ENCODE measurements at places on chromosomes 3 and 15.
A peak's percentile ranks its signal among the peaks of the same experiment; 100 is the strongest.

- no peak for DNase-seq
These were observed 7.3 kb downstream of the FBLN2 start for GRCh38 chr3:13556207-13556606.

DNA sequence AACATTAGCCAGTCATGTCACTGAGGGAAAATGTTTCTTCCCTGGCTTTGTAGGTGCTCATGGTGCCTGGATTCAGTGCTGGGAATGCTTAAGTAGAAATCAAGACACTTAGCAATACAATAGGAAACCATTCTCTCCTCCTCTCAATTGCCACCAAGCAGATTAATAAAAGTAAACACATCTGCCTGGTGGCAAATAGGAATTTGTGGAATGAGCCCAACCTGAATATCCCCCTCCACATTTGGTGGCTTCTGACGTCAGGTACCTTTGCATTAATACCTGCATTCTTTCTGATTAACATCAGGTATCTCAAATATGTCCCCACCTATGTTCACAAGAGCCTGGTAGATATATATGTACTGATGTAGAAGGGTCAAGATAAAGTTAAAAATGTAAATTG lies 42.7 kb downstream of the PPP2R3A start:
- DNase-seq, result no peak

- peak; percentile 51 for DNase-seq
These were observed 19.1 kb downstream of the CSRNP1 start for GRCh38 chr3:39134305-39134704.

- no peak for DNase-seq
These were observed 9.3 kb upstream of the LINGO1 start for GRCh38 chr15:77641999-77642398.

- DNase-seq, result no peak
These were observed 70.7 kb downstream of the WNT5A start for GRCh38 chr3:55416331-55416821.

- no peak for DNase-seq
These were observed 25.5 kb downstream of the SPTBN5 start for GRCh38 chr15:41868321-41868720.

DNA sequence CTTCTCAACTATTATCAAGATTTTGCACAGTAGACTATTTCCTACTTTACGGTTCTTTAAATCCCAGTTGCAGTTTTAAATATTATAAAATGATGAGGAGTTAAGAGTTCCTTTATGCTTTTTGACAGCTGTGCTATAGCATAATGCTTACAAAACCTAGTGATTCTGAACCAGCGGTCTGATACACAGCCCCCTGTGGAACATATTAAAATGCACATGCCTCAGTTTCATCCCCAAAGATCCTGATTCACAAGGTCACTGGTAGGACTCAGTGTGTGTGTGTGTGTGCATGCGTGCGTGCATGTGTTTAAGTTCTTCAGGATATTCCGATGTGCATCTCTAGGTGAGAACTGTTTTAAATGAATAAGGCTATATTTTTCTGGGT lies 330.1 kb upstream of the TPM1 start:
- DNase-seq, result no peak

GRCh38 chr3:183895296-183895695 lies 10.6 kb upstream of the PARL start:
- no peak for DNase-seq

DNA sequence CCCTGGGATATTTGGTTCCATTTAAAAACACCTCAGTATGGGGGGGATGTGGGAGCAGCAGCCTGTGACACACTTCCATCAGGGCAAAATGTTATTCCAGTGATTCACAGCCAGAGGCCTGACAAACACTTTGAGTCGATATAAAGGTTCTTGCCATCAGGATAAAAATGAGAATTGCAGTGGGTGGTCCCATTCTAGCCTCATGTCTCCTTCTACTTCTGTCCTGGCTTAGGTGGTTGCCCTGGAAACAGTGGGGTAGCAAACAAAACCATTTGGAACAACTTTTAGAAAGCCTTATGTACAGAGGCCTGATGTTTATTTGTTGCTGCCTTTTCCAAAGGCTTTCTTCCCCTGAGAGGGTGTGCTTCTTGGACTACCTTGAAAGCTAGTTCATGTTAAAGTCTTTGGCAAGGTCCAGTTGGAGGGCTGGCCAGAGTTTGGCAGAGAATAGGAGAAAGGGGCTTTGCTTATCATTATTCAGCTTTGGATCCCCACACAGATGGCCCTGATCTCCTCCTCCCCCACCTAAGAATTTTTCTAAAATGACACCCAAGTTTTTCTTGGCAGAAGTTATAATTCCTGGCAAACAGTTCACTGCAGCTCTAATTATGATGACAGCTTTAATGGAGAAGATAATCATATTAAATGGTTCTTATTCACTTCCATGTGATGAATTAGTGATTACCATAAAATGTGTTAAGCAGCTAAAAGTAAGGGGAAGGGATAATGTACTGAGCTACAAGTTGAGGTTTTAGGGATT lies 84.2 kb upstream of the ZNF280D start:
- no peak for DNase-seq

DNA sequence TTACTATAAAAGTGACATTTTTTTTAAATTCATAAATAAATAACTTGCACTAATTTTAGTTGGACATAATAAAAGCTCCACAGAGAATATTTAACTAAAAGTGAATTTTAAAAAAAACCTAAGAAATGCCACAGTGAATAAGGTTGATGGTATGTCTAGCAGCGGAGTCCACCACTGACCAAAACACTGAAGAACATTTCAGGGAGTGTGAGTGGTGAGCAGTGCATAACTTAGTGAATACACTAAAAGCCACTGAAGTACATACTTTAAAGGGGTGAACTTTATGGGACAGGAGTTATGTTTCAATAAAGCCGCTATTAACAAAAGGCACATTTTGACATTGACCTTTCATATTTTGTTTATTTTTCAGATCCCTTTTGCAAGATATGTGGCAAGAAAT lies 32.3 kb downstream of the SRP14 start:
- DNase-seq, result no peak

- DNase-seq, result no peak
These were observed 405 bp upstream of the SPG21 start for GRCh38 chr15:64990168-64990470.

DNA sequence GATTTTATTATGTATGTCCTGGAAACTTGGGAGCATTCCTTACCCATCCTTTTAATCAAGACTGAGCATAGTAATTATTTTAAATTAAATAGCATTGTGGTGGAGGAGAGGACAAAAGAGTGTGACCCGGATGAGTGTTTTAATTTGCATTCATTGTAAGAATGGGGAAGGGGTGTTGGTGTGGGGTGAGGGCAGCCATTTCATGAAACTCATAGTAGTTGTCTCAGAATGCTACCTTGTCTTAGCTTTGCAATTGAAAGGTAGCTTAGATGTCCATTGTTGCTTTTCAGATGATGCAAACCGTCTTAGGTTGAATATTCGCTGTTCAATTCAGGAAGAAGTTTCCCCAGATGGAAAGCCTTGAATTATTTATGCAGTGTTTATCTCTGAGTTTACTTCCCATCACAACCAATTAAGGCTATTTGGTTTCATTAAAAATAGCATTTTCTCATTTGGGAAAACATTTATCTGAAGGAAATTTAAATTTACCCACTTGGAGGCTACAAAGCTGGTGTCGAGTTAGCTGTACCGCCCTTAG lies 328.4 kb downstream of the FEZF2 start:
- DNase-seq, result no peak

DNA sequence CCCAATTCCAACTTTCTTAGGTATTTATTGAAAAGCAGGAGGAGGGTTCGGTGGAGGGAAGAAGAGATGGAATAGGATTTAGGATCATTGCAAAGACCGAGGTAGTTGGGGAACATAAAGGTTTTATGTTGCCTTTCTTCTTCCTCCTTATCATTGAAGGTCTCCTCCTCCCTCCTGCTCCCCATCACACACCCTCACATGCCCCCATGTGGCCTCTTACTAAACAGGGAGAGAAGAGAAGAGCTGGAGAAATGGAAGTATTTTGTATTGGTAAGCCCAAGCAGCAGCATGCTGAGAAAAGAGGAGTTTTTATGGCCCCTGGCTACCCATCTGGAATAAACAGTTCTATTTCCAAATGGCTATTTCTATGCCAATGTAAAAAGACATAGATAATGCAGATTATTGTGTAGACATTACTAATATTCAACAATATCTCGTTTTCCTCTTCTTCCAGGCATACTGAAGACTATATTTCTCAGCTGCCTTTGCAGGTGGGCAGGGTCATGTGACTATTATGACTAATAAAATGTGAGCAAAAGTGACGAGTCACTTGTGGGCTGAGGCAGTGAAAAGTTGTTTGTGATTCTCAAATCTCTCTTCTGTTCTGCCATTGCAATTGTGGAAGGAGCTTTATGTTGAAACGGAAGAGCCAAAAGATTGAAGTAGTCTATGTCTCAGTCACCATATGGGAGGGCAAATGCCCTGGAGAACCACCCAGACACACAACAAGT lies 5.2 kb upstream of the GPR176 start:
- DNase-seq, result no peak

- DNase-seq, result no peak
These were observed 11.9 kb downstream of the ARIH2 start for GRCh38 chr3:48930590-48930989.

DNA sequence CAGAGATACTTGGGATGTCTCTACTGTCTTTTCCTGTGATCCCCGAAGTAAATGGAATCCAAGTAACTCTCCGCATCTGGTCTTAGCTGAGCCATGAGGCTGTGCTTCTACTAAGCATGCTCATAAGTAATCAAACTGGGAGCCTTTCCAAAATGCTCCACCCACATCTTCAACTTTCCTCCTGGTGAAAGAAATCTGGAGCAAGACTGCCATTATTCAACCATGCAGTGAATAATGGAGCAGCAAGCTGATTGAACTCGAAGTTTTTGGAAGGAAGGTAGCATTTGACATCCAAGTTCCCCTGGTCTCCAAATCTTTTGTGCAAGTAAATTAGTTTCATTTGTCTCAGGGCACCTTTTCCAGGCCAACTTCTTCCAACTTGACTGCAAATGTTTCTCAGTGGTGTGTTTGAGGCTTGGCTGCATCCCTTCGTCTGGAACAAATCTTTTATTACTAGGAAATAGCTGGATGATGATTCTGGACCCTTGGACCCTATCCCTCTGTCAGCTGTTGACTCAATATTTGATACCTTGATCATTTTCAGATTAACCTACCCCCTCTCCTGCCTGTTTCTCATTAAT lies 19.4 kb downstream of the GXYLT2 start:
- DNase-seq, result no peak

- no peak for DNase-seq
These were observed 23.6 kb upstream of the COL8A1 start for GRCh38 chr3:99614768-99615167.

- DNase-seq, result no peak
These were observed 2.8 kb upstream of the CD47 start for GRCh38 chr3:108093616-108094015.

GRCh38 chr15:56950979-56951378 lies 32.5 kb downstream of the TCF12 start:
- DNase-seq, result no peak

GRCh38 chr3:124793054-124793739 lies 62.9 kb downstream of the UMPS start:
- DNase-seq, result no peak

- no peak for DNase-seq
These were observed 90.2 kb upstream of the CHD2 start for GRCh38 chr15:92809880-92810361.

DNA sequence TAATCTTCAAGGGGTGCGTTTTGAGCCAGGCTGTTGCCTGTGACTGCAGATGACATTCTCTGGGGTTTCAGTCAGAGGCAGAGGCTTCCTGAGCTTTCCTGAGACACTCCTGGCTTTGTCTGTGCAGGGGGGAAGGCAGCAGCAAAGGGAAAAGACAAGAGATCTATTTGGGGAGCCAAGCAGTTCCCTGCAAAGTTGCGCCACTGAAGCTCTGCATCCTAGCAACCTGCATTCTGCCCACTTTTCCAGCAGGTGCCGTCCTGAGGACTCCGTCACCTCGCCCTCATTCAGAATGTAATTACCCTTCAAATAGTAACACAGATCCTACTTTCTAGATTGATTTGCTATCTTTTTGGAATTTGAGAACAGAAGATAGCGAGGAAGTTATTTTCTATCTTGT lies 1.9 kb upstream of the TMEM158 start:
- DNase-seq, result no peak

DNA sequence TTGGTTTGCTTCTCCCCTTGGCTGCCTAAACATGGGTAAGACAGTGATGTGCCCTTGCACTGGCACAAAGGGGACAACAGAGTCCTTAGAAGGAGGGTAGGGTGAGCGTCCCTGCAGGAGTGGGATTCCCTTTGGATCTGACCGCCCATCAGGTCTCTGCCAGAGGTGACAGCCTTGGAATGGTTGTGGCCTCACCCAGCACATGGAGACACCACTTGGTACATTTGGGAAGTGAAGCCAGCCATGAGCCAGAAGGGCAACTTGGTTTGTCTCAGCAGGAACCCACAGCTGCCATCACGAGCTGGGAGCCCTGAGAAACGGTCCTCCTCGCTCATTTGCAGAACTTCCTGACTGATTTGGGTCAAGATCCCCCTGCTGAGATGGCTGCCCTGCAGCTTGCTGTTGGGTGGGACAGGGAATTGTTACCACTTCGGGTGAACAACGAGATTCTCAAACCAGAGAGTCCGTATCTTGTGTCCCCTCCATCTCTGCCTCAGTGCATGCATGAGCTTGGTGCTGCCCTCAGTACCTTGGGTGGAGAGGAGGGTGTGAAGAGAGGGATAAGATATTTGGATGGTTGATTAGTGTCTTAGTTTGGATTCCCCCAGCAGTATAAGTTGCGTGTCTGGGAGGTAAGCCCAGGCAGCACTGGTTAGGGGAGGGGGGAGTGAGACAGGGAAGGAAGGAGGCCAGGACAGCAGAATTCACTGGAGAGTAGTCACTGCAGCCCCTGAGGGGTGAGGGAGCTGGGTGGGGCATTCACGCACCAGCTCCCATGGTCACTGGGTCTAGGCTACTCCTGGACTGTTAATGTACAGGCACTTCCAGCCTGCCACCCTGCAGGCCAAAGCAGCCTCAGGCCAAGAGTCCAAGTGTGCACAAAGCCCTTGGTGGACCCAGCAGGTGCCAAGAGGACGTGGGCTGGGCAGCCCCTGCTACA lies 168.8 kb upstream of the TOPAZ1 start:
- no peak for DNase-seq

- no peak for DNase-seq
These were observed 12.9 kb downstream of the ISL2 start for GRCh38 chr15:76349301-76350070.

GRCh38 chr3:150871192-150871591 lies 34.0 kb downstream of the MINDY4B start:
- no peak for DNase-seq

DNA sequence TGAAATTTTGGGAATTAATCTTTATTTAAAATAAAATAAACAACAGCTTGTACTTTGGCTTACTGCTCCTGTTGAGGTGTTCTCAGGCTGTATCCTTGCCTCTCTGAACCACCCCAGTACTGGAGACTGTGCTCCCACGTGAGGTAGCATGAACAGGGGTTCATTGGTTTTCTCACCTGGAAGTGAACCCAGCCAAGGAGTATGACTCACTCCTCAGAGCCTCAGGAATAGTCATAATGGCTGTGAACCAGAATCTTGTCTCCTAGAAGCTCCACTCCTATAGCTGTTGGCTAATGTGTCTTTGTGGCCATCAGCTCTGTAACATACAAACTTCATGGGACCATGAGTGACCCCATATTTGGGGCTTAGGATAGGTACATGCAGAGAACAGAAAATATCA lies 122.5 kb upstream of the ST8SIA2 start:
- DNase-seq, result no peak

- DNase-seq, result no peak
These were observed 187.8 kb upstream of the TTC14 start for GRCh38 chr3:180414157-180414556.

Data from ascending aorta (tissue), 2 donors.